CD4-positive, alpha-beta T cell treated with Interleukin-17A for 1 hour (primary cell): ENCODE measurements at places on chromosomes 3 and 15.

GRCh38 chr3:197854596-197855343 lies 63.7 kb downstream of the LRCH3 start:
- DNase-seq, result no peak

DNA sequence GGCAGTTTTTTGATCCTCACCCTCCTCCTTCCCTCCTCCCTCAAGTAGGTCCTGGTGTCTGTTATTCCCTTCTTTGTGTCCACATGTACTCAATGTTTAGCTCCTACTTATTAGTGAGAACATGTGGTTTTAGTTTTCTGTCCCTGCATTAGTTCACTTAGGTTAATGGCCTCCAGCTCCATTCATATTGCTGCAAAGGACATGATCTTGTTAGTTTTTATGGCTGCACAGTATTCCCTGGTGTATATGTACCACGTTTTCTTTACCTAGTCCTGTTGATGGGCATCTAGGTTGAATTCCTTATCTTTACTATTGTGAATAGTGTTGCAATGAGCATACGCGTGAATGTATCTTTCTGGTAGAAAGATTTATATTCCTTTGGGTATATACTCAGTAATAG lies 61.7 kb upstream of the FGF7 start:
- DNase-seq, result no peak

DNA sequence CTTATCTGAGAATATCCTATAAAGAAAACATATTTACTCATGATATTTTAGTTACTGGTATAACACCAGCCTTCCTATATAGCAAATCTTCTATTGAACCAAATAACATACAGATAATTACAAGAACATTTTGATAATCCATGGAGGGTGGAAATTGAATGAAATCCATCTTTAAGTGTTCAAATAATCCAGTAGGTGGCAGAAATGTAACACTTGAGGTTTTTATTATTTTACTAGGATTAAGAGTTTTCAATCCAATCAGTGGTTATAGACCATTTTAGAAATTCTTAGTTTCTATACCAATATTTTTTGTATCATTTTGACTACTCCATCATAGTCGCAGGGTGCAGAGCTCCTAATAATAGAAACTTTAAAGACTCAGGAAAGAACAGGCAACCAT lies 101.9 kb upstream of the KCNH8 start:
- no peak for DNase-seq

GRCh38 chr3:41031401-41031800 lies 167.9 kb upstream of the CTNNB1 start:
- no peak for DNase-seq

DNA sequence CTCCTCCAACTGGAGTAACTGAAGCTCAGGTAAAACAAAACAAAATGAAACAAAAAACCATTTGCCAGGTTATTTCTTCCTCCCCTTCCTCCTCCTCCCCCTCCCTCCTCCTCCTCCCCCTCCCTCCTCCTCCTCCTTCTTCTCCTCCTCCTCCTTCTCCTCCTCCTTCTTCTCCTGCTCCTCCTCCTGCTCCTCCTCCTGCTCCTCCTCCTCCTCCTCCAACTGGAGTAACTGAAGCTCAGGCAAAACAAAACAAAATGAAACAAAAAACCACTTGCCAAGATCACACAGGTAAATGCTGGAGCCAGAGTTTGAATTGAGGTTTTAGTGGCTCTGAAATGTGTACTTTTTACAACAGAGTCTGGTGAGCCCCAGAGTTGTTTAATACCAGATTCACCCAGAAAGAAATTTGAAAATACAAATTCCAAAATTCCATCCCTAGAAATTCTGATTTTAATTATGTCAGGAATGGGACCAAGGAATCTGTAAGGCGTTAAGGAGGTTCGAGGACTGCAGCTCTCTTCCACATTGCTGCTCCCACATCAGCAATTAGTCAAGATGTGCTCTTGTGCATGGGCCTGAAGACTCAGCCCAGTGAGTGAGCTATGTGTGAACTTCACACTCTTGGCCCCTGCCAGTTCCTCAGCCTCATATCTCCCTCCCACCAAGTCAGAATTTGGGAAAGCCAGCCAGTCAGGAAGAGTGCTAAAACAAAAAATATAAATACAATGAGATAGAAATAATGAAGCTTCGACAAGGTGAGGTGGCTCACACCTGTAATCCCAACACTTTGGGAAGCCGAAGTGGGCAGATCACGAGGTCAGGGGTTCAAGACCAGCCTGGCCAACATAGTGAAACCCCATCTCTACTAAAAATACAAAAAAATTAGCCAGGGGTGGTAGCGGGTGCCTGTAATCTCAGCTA lies 31.6 kb upstream of the ZNF770 start:
- no peak for DNase-seq

DNA sequence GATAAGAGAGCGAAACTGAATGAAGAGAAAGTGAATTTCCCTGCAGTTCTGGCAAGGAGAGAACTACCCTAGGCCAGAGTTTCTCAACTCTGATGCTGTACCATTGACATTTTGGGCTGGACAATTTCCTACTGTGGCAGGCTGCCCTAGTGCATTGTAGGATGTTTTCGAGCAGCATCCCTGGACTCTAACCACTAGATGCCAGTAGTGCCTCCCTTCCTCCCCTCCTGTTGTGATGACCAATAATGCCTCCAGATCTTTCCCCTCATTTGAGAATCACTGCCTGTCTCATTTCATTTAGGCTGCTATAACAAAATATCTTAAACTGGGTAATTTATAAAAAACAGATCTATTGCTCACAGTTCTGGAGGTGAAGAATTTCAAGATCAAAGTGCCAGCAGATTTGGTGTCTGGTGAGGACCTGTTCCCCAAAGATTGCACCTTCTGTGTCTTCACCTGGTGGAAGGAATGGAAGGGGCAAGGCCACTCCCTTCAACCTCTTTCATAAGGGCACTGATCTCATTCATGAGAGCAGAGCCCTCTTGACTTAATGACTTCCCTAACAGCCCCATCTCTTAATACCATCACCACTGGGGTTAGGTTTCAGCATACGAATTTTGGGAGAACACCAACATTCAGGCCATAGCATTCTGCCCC lies 188.9 kb upstream of the MEIS2 start:
- DNase-seq, result no peak

- no peak for DNase-seq
These were observed 363.4 kb downstream of the RBMS3 start for GRCh38 chr3:29644261-29644660.

DNA sequence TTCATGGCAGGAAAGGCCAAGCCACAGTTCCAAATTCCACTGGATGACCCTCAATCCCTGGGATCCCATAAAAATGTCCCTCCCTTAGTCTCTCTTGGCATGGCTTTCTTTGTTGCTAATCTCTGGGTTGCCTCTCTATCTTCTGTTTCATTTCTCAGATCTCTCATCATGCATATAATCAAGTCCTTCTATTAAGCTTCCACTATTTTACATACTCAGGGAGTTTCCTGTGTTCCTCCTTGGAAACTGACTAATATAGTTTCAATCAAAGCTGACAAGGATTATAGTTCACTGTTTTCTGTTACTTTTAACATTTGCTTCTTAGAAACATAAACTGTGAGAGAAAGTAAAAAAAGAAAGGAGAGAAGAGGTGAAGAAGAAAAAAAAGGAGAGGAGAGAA lies 113.8 kb upstream of the COL8A1 start:
- no peak for DNase-seq

GRCh38 chr3:147616998-147617619 lies 207.9 kb downstream of the ZIC1 start:
- no peak for DNase-seq

DNA sequence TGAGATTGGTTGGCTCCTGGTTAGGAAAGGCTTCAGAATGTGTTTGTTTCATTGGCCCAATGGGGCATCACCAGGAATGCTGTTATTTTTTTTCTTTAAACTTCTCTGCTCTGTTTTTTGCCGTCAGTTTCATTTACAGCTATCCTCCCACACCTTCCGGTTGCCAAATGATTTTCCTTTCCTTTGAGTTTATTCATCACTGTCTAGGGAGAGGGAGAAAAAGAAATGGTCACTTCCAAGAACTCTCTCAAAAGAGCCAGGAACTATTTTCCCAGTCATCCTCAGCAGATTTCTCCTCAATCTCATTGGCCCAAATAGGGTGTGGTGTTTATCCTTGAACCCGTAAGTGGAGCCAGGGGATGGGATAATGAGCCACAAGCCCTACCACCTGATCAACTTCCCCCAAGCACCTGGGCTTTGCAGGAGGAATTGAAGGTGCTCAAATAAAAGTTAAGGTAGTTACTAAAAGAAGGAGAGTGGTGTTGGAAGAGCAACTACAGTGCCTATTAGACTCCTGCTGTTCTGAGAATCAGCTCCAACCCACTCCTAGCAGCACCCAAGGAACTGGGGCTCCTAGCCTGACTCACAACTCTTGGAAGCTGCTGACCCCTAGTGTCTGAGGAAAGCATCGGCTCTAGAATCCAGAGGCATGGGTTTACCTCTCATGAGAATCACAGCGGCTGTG lies 183.8 kb upstream of the IL12A start:
- peak; percentile 8 for DNase-seq

DNA sequence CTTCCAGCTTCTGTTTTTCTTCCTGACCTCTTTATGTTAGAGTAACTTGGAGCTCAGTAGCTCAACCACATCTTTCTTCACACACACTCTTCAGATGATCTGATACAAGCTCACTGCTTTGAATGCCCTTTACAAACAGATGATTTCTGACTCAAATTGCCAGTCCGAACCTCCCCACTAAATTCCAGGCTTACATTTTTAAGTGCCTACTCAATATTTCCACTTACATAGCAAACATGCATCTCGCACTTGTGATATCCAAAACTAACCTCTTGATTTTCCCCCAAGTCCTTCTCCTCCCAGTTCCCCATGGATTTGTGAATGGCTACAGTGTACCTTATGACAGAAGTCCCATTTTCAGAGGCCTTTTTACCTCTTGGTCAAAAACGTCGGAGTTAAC lies 139.1 kb downstream of the GBE1 start:
- DNase-seq, result no peak

DNA sequence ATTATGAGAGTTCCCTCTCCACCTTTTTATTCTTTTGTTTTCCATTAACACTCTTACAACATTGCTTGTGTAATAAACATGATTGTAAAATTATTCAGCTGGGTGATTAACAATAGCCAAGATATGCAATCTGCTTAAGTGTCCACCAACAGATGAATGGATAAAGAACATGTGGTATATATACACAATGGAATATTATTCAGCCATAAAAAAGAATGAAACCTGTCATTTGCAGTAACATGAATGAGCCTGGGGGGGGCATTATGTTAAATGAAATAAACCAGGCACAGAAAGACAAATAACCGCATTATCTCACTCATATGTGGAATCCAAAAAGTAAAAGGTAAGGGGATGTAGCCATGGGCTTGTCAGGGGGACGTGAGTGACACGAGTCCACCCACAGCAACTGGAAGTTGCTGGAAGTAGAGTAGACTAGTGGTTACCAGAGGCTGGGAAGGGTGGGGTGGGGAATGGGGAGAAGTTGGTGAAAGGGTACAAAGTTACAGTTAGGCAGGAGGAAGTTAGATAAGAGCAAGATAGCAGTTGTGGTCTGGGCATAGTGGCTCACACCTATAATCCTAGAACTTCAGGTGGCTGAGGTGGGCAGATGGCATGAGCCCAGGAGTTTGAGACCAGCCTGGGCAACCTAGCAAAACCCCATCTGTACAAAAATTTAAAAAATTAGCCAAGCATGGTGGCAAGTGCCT lies 28.7 kb upstream of the CD47 start:
- DNase-seq, result no peak

DNA sequence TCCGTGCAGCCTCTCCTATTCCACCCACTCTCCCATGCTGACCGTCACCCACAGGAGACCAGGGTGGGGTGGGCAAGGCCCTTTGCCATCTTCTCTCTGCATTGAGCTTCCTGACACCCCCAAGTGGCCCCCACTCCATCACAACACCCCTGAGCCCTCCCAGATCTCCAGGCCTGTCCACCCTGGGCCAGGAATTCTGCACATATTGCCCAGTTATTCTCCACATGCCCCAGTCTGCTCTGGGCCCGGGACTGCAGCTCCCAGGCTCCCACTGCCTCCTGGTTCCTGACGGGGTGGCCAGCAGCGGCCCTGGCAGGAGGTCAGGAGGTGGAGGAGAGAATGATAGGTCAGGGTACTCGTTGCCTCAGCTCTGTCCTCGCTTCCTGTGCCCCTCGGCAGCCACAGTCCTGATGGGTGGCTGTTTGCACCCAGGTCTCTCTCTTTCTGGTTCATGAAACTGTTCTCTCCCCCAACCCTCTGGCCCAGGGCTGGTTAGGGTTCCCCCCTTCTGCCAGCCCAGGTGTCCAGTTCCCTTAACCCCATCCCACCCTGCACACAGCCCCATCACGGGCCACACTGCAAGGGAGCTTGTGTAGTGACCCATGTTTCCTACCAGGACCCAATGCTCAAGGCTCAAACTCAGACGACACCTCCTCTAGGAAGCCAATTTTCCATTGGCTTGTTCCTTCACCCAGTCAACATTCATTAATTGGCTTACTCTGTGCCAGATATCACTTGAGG lies 47.3 kb downstream of the IQSEC1 start:
- DNase-seq, result no peak

GRCh38 chr3:89234620-89235019 lies 127.2 kb downstream of the EPHA3 start:
- DNase-seq, result no peak

DNA sequence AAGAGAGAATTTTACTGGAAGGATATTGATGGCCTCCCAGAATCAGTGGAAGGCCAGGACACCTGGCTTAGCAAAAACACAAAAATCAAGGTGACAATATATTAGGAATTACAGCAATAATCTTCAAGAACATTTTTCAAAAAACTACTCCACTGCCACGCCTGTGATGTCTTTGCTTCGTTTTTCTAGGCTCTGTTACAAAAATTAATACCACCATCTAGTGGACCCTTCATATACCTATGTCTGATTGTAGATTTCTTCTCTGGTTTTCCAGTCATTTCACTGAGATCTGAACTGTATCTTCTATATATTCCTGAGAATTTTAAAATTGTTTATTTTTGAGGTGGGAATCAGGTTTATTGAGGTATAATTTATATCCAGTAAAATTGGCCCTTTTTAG lies 5.6 kb upstream of the SLC33A1 start:
- peak; percentile 29 for DNase-seq

DNA sequence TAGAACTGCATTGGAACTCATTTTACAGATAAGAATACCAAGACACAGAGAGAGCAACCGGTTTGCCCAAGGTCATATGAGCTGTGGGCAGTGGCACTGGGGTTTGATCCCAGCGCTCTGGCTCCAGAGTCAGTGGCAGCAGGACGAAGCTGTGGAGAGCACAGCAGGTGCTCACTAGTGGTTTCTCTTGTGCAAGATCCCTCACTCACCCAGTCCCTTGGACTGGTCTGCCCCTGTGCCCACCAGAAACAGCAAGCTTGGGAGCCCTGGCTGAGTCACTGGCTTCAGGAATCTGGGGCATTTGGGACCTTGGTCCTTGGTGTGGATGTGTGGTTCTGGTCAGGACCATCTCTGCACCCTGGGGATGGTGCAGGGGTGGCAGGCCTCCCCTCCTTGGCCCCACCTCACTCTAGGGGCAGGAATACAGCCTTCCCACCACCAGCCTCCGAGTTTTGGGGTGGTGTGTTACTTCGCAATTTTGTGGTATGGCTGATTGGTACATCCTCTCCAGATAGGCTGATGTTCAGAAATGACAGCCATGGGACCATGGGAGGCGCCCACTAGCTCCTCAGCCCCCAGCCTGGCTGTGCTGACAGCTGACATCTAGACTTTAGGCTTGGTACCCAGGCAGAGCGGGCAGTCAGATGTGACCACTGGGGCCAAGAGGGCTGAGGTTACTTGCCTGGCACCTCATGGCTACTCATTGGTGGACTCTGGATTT lies 104.6 kb downstream of the LSM3 start:
- DNase-seq, result no peak
